ENCODE measurements at places on chromosomes 7 and 10. TPM values are rescaled to one million over a fixed set of nuclear protein-coding genes. Genes with fewer than 3 reads are reported as not detected.

ZNF736 gene
- total RNA-seq = 12.1 TPM

HOXA4 gene
- 1.1 TPM for total RNA-seq

DLX6 gene
- under 0.01 TPM for total RNA-seq

LIPF gene
- not detected for total RNA-seq

PRPS1L1 gene
- under 0.01 TPM for total RNA-seq

PIP gene
- total RNA-seq = not detected

TLX1 gene
- not detected for total RNA-seq

GPR15LG gene
- total RNA-seq = not detected

WDR37 gene
- 18.0 TPM for total RNA-seq

ZNF853 gene
- 13.2 TPM for total RNA-seq

CRYGN gene
- total RNA-seq = not detected

DNA sequence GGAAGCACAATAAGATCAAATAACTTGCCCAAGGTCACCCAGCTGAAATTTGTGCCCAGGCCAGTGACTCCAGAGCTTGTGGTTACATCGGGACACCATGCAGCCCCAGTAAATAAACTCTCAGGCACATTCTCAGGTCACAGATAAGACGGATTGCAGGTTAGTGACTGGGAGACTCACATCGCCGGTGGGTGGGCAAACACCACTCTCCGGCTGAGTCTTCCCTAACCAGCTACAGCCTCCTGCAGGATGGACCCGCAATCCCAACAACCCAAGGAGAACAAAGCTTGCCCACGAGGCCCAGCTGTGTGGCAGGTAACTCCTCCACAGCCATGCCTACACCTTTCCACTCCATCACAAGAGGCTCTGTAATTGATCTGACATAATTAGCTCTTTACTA lies 81.7 kb upstream of the EFCAB10 start:
- no peak for DNase-seq

DNA sequence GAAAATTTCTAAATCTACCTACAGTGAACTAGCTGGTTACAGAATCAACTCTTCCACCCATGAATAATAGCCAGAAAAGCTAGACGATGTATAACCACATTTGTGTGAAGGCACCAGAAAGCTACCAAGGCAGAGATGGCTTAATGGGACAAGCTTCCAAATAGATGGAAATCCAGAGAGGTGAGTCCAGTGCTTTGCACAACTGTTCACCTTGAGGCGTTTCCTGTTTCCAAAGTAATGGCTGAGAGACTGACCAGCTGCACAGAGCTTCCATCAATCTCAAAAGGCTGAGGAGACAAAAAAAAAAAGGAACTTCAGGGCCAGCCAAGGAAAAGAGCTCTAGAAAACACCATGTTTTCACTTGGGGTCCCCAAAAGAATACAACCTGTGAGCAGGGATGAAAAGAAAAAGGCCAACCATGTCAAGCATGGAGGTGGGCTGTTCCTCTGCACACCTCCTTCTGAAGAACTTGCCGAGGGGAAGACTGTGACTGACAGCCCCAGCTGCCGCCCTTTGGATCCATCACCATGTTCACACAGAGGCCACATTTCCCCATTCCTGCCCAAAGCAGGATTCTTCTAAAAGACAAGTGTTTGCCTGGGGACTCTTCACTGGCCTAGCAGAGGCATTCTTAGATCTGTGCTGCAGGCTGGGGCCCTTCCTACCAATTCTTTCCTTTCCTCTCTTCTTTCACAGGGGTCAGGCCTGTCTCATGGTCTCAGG lies 72.9 kb downstream of the ARHGAP21 start:
- DNase-seq = no peak

DNA sequence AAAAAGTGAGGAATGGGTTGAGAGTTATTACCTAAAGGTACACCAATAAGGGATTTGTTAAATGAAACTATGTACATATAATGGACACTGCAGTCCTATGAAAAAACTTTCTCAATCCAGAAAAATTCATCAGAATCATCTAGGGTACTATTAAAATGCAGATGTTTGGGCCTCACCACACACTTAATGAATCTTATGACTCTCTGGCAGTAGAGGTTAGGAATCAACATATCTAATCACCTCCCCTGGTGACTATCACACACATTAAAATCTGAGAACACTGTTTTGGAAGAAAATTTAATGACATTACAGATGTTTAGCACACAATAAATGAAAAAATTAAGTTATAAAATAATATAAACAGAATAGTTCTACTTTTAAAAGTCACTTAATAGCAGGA lies 32.1 kb downstream of the BAZ1B start:
- DNase-seq = no peak

DNA sequence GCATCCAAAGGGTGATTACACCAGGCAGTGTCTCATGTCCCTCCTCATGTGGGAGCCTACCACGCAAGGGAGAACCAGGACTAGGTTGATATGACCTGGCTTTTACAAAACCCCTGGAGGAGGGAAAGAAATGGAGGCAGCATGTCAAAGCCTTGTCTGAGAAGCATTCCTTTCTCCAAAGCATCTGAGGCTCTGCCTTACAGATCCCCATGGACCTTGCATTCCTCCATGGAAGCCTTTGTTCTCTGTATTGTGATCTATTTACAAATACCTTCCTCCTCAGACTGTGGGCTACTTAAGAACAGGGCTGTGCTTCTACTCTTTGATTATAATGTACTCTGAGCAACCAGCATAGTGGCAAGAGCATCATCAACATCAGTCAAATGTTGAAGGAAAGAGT lies 197.0 kb downstream of the PLXNA4 start:
- DNase-seq = no peak

GRCh38 chr10:103621783-103622125 lies 128.2 kb downstream of the NEURL1 start:
- no peak for DNase-seq

GRCh38 chr10:5468262-5469106 lies 30.9 kb downstream of the CALML5 start:
- DNase-seq = no peak

DNA sequence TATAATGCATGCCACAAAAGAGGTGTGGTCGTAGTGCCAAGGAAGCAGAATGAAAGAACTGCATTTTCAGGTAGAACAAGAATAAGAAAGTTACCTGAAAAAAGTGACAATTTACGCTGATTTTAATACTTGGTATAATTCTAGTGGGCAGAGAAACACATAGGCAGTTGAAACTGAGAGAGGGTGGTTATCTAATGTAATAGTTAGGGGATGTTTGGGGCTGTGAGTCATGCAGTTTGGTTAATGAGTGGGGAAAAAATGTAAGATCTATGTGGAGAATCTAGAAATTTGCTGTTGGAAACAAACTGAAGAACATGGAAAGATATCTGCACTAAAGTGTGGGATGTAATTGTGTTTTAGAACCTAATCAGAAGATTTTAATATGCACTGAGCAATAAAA lies 33.7 kb downstream of the ZNF37A start:
- no peak for DNase-seq

DNA sequence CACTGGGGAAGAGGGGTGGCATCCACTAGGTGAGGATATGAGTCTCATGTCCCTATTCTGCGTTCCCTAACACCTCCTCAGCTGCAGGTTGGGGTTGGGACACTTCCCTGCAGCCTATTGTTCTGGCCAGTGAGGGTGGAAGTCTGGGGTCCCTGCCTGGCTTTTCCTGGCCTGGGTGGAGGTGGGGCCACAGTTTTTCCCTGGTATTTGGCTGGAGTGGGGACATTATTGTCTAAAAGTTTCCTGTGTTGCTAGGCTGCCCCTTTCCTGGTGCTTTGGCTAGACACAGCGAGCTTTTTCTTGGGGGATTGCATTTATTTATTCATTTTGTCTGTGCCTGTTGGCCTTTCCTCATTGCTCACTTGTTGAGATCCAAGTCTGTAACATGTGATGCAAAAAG lies 559.5 kb upstream of the IGFBP3 start:
- DNase-seq = no peak

- no peak for DNase-seq
Observed at GRCh38 chr7:105157278-105157677, 143.3 kb downstream of the KMT2E start.

DNA sequence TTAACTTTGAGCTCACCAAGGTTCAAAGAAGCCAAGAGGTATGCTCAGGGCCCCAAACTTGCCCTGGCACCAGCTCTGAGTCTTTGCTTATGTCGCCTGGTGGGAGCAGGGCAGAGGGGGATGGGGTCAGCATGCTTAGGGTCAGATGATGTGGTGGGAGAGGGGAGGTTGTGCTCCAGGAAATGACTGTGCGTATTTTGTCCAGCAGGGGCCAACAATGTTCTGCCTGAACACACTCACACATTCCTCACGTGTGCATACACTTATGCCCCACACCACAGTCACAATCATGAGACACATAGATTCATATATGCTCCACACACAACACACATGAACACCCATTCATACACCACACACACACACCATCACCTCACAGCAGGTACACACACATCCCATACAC lies 4.4 kb upstream of the RAMP3 start:
- no peak for DNase-seq

DNA sequence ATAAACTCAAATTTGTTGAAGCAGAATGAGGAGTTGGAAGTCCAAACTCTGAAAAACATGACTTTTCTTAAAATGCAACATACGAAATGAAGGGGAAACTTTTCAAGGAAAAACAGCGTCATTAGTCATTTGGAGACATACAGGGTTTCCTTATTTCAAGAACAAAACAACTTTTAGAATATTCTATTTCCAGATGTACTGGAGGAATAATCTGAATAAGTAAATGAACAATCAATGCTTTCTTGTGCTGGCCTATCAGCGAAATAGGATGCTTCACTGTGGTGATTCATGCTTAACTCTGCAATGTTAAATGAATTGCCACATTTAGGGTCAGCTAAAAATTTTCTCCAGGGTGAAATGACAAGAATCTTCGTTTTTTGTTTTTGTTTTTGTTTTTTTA lies 114.3 kb downstream of the SEMA3C start:
- DNase-seq = no peak

DNA sequence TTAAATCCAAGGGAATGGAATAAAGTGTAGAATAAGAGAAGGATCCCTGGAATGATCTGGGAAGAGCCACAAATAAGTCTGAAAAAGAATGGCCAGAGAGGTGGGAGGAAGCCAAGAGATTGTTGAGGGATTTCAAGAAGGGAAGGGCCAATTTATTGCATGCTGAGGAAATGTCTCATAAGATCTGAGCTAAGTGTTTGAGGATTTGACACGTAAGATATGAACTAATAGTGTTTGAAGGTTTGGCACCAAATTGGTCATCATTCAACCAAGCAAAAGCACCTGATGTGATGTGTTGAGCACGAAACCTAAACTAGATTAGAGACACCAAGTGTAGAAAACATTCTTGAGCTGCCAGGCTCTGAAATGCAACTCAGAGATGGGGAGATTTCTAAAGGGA lies 97.9 kb downstream of the TSPAN12 start:
- no peak for DNase-seq
